NCI-H510A (cell line): ENCODE measurements at places on chromosomes 5 and 9.

- DNase-seq: no peak
Measured at GRCh38 chr9:134375011-134375390, 48.7 kb downstream of the RXRA start.

GRCh38 chr5:61538722-61539501 lies 206.9 kb downstream of the ZSWIM6 start:
- no peak for DNase-seq

- DNase-seq: no peak
Measured at GRCh38 chr9:73753171-73753570, 601.5 kb downstream of the ANXA1 start.

DNA sequence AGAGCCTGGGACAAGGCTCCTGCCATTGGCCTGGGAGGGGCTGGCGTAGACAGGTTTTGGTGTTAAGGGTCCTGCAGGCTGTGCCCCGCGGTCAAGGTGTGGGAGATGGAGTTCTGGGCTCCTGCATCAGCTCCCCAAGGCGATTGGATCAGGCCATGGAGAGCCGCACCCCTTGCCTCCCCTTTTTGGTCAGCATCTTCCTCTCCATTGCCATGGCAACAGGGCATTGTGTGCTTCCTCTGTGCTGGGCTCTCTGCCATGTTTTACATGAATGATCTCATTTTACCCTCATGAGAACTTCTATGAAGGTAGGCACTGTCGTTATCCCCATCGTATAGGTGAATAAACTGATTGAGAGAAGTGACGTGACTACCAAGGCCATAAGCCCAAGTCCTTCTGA lies 344.3 kb upstream of the CLINT1 start:
- no peak for DNase-seq

DNA sequence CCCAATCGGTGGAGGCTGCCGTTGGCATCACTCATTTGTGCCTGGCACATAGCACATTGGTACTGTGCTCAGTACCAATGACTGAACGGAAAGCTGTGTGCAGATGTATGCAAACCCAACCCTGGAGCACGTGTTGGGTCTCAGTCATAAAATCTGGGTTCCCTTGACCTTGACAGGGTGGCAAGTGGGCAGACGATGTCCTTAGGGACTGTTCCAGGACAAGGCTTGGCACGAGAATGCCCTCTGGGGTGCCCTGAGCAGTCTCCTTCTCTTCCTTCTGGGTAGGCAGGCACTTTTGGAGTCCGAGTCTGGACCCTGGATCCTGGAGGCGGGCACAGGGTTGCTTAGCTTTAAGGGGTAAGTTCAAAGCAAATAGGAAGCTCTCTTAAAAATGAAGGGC lies 75.8 kb downstream of the MACROH2A1 start:
- DNase-seq: no peak

GRCh38 chr9:92979283-92980056 lies 32.1 kb downstream of the FGD3 start:
- no peak for DNase-seq

DNA sequence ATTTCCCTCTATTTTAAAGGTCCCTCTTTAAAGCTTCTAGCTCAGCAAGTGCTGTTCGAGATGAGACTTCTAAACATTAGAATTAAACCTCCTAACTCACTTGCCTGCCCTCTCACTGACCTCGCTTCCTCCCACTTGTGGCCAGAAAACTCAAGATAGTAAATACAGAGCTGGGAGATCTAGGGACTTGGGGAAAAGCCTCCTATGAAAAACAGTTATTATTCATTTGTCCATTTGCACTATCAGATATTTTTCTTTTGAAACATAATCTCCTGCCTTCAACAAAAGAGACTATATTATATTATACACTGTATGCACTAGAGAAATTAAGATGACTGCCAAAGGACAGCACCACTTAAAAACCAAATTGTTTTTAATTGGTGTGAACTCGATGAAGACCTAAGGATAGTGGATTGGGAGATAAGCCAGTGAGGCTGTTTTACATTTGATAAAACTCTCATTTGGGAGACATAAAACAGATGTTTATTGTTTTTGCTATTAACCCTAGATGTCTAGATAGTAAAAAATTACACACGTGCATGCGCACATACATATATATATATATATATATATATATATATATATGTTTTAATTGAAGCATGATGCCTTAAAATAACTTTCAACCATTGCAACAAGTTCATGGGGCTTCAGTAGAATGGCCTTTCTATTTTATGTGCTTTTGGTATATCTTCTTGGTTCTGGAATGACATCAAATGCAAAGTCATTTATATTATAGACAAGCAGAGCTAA lies 229.4 kb downstream of the ADAMTSL1 start:
- DNase-seq: no peak

- DNase-seq: no peak
Measured at GRCh38 chr9:72382405-72382804, 17.4 kb upstream of the ZFAND5 start.

- peak; percentile 33 for DNase-seq
Measured at GRCh38 chr9:123353984-123354591, 1.9 kb upstream of the CRB2 start.

- DNase-seq: no peak
Measured at GRCh38 chr9:20558566-20559016, 63.7 kb downstream of the MLLT3 start.

GRCh38 chr5:82050955-82051354 lies 79.1 kb downstream of the ATG10 start:
- DNase-seq: no peak

DNA sequence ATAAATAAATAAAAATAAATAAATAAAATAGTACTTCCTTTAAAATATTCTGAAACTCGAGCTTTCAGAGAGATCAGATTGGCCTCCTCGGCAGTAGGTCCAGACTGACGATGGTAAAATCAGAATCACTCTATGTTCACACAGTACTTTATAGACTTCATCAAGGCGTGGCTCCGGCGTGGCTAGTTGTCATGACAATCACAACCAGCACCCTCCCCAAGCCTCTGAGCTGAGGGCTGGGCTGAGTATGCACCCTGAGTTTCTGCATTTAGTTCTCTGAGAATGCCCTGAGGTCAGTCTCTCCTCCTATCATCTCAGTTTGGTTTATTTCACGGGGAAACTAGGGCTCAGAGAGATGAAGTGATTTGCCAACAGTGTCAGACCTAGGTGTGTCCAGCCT lies 43.3 kb upstream of the BARHL1 start:
- no peak for DNase-seq

DNA sequence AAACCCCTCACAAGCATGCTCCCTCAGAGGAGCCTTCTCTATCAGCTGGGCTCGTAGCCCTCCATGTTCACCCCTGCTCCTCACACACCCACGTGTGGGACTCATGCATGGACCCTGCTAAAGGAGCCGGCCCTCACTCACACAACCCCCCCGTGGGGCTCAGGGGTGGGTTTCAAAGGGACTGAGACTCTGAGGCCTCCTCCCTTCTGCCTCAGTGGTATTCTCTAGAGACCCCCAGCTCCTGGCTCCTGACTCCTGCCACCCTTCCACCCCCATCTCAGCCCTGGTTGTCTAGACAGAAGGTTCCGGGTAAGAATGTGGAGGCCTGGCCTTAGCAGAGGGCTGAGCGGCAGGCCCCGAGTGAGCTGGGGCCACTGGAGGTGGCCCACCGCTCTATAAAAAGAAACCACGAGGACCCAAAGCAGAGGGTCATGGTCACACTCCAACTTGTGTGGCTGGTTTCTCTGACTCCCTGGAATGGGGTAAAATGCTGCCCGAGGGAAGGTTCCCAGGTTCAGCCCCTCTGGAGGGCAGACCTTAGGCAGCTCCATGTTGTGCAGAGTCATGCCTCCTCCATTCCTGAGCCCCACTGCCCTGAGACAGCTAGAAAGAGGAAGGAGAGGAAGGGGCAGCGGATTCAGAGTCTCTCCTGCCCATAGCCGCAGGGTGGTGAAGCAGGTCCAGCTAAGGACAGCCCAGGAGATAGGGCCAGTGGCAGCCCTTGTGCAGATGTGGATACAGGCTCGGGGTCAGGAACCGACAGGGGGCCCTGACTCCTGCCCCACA lies 10.8 kb downstream of the SEPTIN8 start:
- no peak for DNase-seq

GRCh38 chr9:126232461-126232860 lies 94.2 kb upstream of the MVB12B start:
- DNase-seq: no peak

DNA sequence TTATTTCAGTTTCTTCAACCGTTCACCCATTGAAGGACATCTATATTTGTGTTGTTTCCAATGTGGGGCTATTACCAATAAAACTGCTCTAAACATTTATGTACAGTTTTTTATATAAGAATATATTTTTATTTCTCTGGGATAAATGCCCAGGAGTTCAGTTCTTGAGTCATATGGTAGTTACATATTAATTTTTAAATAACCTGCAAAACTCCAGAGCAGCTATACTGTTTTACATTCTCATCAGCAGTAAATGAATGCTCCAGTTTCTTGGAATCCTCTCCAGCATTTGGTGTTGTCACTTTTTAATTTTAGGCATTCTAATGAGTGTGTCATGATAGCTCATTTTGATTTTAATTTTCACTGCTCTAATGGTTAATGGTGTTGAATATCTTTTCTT lies 36.2 kb downstream of the CDK7 start:
- DNase-seq: no peak

DNA sequence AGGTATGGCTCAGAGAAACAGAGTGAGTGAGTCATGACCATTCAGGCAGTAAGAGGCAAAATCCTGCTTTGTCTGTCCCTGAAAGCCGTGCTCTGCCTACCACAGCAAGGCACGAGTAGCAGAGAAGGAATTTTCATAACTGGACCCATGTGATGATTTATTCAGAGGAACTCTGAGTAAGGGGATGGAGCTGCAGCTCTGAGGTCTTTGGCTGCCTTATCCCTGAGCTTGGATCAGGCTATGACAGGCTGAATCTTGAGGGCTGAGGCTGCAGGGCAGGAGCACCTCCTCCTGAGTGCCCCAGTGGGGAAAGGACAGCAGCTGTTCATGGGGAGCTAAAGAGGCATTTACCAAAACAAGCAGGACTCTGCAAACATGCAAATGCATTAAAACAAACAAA lies 183.4 kb downstream of the PAPPA start:
- DNase-seq: no peak

GRCh38 chr5:149424371-149425315 lies 45.6 kb upstream of the IL17B start:
- no peak for DNase-seq

DNA sequence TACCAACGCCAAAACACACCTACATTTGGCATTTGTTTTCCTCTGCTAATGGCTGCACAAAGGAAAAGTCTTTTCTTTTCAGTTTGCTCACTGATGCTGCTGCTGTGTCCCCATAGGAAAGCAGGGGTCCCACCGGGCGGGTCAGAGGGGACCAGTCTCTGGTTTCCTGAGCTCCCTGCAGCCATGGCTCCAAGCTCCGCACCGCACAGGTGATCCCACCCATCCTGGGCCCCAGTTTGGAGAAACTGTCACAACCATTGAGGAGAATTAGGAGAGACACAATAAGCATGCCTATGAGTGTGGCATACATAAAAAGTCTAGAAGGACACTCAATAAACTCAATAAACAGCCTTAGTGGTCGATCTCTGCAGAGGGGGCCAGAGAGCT lies 19.9 kb downstream of the MED10 start:
- DNase-seq: no peak

GRCh38 chr5:128674837-128675446 lies 136.9 kb upstream of the FBN2 start:
- no peak for DNase-seq

DNA sequence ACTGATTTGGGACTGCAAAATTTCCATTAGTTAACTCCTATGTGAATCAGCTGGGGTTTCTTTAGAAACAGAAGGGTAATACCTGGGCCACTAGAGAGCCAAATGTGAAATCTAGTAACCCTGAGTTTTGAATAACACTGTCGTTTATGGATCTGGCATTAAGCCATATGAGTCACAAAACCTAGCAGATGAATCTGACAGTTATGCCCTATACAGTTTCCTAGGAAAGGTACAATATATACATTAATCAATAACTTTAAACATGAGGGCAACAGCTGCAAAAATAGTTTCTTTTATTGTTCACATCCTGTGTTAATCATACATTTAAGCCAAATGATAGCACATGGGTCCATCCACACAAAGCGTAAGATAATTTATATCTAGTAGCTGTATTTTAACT lies 56.9 kb downstream of the PAM start:
- no peak for DNase-seq

GRCh38 chr5:131684051-131684450 lies 49.0 kb upstream of the RAPGEF6 start:
- DNase-seq: no peak

DNA sequence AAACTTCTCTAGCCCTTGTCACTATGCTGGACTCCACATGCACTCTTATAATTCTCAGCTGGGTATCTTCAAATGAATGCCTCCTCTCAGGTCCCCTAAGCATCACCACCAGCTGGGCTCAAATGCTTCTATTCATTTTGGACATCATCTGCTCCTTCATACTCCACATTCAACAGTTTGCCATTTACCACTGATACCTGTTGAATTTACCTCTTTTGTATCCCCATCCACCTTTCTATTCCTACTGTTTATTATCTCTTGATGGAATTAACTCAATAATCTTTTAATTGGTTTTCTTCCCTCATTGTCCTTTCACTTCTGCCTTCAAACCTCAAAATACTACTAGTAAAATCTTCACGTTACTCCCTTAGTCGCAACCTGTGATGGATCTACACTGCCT lies 14.5 kb downstream of the RANBP6 start:
- no peak for DNase-seq

- DNase-seq: no peak
Measured at GRCh38 chr9:1920386-1920785, 94.8 kb upstream of the SMARCA2 start.

GRCh38 chr9:36906492-36906891 lies 127.6 kb downstream of the PAX5 start:
- DNase-seq: no peak

GRCh38 chr9:36399980-36400331 lies at the start of gene RNF38:
Gene RNF38, minus strand, starts transcription at chr9:36400269. Its CDS starts 161 bp downstream, at chr9:36400108.
- DNase-seq: no peak

DNA sequence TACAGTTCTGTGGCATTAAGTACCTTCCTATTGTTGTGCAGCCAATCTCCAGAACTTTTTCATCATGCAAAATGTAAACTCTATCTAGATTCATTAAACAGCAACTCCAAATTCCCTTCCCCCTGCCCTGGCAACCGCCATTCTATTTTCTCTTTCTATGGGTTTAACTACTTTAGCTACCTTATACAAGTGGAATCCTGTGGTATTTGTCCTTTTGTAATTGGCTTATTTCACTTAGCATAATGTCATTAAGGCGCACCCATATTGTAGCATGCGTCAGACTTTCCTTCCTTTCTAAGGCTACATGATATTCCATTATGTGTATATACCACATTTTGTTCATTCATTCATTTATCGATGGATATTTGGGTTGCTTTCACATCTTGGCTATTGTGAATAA lies 142.4 kb downstream of the CAAP1 start:
- DNase-seq: no peak

GRCh38 chr9:14096258-14096922 lies 217.6 kb downstream of the NFIB start:
- peak; percentile 51 for DNase-seq

DNA sequence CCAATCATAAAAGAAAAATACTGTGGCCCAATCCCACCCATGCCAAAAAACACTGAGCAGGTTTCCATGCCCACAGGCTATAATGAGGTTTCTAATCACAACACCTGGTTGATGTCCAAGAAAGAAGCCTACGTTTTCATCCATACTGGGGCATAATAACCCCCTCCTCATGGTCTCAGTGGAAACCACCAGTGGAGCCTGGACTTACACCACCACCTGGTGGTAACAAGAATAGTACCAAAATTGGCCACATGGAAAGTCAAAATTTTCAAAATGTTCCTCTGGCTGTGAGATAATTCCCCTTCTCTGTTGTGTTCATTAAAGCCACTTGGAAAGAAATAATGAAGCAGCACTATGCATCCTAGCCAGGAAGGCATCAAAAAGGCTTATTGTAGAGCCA lies 687.3 kb upstream of the ST8SIA4 start:
- DNase-seq: no peak
